ENCODE measurements at places on chromosomes 5 and 9.
A peak's percentile ranks its signal among the peaks of the same experiment; 100 is the strongest.

- no peak for DNase-seq
Measured at GRCh38 chr5:40071870-40072269, 607.8 kb upstream of the PTGER4 start.

DNA sequence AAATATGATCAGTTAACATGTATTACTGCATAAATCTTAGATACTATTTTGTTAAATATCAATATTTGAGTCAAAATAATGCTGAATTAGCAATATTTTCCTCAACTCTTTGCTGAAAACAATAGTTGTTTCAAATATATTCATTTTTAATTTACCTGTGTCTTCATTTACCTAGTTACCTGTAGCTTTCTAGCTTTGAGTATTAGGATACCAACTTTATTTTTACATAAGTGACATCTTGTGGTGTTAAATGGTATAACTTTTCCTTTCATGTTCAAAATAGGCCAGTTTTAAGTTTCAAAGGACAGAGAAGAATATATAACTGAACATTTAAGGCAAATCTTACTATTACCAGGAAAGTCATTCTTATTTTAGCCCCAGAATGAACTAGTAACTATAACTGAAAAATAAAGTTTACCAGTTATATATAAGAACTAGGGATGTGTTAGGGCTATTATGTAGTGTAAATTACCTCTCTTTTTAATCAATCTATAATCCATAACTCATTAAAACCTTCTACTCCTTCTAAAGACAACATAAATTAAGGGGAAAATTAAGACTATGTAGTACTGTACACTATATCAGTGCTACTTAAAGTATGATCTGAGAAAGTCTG is 25.3 kb downstream of the AP3B1 start:
- peak; percentile 20 for DNase-seq

GRCh38 chr9:112285056-112285455 is 48.4 kb downstream of the PTBP3 start:
- peak; percentile 28 for DNase-seq

DNA sequence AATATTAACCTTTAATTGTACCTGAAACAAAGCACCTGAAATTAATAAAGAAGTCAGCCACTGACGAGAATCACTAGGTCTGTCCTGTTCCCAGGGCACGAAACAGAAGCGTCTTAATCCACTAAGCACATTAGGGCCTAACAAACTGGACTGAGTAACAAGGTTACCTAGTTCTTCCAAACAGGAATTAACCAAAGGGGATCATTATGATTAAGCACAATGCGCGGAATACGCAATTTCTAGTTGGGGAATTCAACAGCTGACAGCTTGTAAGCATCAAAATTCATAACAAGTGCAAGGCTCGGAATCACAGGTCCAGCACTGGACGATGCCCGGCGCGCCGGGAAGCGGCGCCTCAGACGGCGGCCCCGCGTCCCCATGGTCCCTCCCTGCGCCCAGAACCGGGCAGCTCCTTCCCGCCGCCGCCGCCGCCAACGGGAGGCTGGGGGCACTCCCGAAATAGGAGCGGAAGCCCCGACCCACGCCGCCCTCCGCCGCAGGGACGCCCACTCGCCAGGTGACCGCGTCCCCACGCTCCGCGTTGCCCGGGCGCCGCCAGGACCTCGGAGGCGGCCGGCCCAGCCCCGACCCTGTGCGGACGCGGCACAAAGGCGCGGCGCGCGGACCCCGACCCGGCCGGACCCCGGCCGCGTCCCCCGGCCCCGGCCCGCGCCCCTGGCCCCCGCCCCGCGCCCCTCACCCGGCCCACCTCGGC is 898 bp downstream of the CAMSAP1 start:
- peak; percentile 54 for DNase-seq

DNA sequence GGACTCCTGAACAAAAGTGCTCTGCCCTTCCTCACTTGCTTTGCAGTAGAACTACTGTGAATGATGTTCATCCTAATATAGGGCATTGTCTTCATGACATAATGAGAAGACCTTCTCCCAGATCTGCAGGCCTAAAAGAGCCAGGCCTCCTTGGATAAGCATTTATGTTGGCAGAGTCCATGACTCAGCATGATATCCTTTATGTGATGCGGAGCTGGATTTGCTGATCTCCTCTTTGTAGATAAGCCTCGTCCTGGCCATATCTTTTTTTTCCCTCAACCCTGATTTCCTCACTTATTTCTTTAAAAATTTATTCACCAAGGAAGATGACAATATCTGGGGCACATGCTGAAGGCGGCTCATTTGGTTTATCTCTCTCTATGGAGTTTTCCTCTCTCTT is 62.4 kb upstream of the TAS2R1 start:
- no peak for DNase-seq

DNA sequence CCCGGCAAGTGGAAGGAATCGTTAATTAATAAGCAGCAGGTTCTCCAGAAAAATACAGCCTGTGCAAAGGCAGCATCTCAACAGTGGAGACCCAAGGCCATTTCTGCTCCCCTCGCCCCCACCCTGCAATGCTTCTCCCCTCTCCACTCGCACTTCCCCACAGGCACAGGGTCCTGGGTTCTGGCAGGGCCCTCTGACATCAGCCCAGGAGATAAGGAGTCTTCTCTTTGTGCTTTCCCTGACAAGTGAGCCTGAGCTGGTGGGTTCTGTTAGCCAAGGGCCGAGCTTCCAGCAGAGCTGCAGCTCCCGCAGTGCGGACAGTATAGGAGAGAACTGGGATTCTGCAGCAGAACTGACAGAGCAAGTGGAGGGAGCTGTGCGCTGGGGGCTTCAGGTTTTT is 257.5 kb downstream of the NSG2 start:
- DNase-seq: no peak

GRCh38 chr9:79896390-79896980 is 324.7 kb downstream of the TLE4 start:
- DNase-seq: no peak

DNA sequence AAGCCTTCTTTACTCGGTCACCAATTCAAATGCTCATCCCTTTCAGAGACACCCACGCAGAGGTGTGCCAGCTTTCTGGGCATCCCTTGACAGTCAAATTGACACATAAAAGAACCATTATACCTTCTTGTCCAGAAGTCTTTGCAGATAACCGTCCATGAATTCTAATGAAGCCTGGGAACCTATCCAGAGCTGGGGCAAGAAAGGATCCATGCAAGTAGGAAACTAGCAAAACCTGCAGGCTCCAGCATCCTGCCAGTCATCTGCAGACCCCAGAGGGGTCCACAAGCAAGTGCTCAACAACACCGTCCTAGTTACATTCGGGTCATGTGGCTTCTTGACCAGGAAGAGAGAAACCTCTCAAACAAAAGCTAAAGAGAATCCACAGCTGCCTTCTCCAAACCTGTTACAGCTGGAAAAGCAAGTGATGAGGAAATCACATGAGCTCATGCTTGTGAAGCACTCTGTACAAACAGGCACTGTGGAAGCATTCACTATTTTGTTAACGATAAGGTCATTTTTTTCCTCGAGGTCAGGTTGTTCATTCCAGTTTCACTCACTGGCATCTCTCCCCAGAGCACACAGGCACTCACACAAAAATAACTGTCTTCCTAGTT is 80.2 kb upstream of the DMRT1 start:
- no peak for DNase-seq

DNA sequence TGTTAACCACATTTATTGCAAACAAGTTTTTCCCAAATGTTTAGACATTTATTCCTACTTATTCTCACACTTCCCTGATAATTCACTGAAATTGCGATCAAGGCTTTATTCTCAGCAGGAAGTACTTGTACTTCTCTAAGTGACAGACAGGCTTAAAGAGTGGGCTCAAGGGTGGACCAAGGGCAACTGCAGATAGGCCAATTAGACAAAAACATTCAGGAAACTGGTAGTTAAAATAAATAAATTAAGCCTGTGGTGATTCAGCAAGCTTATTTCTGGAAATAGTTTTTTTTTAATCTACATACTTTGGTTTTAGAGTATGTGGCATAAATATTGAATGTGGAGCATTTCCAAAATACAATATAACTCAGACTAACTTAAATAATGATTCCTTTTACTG is 136.1 kb downstream of the UGCG start:
- peak; percentile 43 for DNase-seq

DNA sequence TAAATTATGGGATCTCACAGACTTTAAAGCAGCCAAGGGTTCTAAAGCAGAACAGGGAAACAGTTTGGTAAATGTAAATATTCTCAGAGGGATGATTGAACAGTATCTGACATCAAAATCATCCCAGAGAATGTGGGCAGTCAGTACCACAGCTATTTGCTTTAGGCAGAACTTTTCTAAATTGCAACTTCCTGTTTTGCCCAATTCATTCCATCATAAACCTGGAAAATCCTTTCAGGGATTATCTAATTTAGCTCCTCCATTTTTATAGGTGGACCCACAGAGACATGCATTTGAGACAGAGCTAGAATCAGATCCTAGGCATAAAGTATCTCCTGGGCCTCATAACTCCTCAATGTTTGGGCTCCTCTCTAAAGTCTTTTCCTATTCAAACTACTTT is 12.4 kb downstream of the NR6A1 start:
- no peak for DNase-seq

DNA sequence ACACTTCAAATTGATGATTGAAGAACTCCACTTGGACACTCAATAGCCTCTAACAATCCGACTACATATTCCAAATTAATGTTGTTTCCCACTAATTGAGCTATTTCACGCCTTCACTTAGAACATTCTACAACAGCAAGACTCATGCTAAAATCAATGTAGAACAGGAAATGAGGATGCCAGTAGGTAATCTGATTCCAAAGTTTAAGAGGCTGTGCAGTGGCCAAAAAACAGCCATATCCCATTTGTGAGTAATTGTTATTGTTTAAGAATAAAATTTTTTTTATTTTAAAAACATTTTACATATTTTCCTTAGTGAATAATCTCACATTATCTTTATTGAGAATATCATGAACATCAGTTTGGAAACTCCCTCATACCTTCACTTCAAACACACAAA is 35.7 kb upstream of the GHR start:
- DNase-seq: no peak

GRCh38 chr9:134519375-134520070 is 122.1 kb upstream of the COL5A1 start:
- no peak for DNase-seq

- DNase-seq: no peak
Measured at GRCh38 chr5:93186076-93186682, 394.8 kb downstream of the NR2F1-AS1 start.

DNA sequence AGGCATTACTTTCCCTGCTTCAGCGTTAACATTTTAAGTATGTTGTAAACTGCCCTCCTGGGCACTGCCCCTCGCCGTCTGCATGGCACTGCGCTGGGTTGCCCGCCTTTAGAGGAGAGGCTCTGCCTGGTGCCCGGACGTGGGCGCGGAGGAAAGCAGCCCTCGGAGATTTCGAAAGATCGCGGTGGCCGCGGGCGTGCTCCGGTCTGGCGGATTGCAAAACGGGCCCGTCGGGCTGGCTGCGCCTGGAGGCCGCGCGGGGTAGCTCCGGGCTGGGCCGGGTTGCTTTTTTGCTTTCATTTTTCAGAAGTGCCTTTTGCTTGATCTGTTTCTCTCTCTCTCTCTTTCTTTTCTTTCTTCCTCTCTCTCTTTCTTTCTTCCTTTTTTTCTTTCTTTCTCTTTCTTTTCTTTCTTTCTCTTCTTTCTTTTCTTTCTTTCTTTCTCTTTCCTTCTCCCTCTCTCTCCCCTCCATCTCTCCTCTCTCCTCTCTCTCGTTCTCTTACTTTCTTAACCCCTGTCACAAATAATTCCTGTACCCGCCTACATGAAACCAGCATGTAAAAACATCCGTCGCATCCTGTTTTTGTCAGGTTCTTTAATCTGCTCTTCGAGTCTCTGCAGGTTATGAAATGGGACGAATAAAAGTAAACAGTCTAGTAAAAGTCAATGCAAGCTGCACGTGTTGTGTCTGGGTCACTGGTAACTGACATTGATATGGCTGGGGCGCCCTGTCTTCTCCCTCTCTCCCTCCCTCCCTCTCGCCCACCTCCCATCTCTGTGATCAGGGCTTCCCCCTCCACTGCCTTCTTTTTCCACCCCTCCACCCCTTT is 1.7 kb downstream of the FST start:
- peak; percentile 94 for DNase-seq

DNA sequence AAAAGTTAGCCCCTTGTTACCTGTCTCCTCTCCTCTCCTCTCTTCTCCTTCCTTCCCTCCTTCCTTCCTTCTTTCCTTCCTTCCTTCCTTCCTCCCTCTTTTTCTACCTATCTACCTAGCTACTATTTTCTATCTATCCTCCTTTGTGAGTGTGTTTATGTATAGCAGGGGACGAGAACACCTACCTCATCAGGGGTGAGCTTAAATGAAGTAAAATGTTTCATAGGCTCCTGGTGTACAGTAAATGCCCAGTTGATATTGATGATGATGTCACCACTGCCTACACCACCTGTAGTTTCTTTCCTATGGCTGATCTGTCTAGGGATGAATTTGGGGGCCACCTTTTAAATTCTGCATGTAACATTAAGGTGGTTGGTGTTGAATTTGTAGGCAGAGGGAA is 4.3 kb downstream of the SPIN1 start:
- DNase-seq: no peak

GRCh38 chr5:37619353-37619752 is 220.5 kb downstream of the GDNF start:
- no peak for DNase-seq

DNA sequence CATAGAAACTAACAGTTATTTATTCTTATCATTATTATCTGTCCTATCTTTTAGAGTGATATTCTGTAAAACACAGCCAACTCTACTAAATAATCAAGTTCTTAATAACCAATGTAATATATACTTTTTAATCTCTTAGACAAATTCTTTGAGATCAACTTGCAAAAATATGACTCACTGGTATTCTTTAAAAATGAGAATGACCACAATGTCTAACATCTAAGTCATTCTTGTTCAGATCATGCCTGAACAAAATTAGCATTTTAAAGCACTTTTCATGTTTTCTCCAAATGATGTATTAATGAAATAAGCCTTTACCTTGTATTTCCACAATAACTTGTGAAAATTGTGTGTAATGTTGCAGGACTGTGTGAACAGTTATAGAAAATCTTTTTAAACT is 356.9 kb upstream of the RGMB start:
- DNase-seq: no peak

DNA sequence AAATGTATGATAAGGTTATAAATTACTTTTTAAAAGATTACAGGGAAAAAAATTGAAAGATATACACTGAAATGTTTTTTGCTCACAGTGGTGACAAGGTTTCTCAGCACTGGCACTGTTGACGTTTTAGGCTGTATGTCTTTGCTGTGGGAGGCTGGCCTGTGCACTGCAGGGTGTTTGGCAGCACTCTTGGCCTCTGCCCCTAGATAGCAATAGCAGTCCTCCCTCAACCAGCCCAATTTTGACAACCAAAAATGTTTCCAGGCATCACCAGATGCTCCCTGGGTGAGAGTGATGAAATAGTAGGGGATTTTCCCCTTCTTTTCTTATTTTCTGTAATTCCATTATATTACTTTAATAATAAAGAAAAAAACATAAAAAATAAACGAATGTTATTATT is 3.3 kb downstream of the CD274 start:
- no peak for DNase-seq

DNA sequence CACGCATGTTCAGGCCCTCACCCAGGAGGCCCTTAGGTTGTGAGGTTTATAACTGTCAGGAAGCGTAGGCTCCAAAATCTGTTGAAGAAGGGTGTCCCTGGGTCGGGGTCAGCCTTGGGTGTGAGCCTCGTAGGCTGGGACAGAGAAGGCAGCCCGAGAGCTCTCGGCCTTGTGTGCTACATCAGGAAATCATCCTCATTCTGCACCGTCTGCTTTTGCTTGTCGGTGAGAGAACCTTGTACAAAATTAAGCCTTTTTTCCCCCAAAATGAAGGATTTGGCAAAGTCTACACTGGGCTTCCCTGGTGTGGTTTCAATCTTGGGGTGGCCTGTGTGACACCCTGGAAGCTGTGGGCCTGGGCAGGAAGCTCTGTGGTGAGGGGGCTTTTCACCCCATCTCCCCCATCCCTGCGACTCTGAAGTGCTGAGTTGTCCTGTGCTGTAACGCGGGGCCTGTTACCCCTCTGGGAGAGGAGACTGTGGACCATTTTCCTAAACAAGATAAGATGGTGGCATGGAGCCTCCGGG is 55.3 kb downstream of the AHRR start:
- DNase-seq: no peak

Data from inflammatory macrophage (primary cell).